ENCODE measurements at places on chromosomes 2 and 18. TPM values are rescaled to one million over a fixed set of nuclear protein-coding genes. Genes with fewer than 3 reads are reported as not detected.

The REG1B gene
- total RNA-seq = not detected

The RNF138 gene
- 24.7 TPM for total RNA-seq

DNA sequence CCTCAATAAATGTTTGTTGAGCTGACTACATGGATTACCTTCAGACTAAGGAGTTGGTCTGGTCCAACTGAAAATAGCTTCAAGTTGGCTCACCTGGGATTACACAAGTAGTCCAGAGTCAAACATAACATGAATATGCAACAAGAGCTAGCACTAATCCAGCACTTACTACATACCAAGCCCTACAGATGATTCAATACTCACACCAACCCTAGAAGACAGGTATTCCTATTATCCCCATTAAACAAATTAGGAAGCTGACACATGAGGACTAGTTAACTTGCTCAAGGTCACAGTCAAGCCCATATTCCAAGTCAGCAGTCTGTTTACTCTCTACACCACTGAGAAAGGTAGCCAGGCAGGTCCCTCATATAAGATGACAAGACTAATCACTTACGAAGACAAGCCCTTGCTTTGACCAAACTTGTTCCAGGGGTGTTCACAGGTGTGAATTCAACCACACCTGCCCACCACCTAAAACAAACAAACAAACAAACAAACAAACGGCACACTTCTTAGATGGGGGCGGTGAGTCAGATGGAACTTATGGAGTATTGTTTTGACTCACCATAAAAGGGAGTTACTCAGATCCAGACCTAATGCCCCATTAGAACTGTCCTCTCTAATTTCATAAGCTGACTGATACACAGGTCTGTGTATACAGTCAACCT, 29.1 kb downstream of the TMEM131 start:
- H3K27ac ChIP-seq = no peak overlapping the region
- no peaks in the 10 kb centered on the region for H3K36me3 ChIP-seq
- H3K4me1 ChIP-seq = peaks cover 17% of the 10 kb centered on the region
- no peaks in the 10 kb centered on the region for H3K27me3 ChIP-seq

- DNase-seq = no peak
- no peak overlapping the region for H3K27ac ChIP-seq
- H3K4me1 ChIP-seq = no peaks in the 10 kb centered on the region
- no peaks in the 10 kb centered on the region for H3K36me3 ChIP-seq
- H3K27me3 ChIP-seq = no peaks in the 10 kb centered on the region
Observed at GRCh38 chr2:84704505-84705244, 176.2 kb downstream of the TRABD2A start.

GRCh38 chr2:241776336-241777169, at the start of gene GAL3ST2:
TSS of gene GAL3ST2 (plus strand) at chr2:241776822. CDS start at chr2:241776956, 134 bp downstream.
- peaks cover 17% of the 10 kb centered on the region for H3K4me1 ChIP-seq
- no peaks in the 10 kb centered on the region for H3K36me3 ChIP-seq
- no peaks in the 10 kb centered on the region for H3K27me3 ChIP-seq

DNA sequence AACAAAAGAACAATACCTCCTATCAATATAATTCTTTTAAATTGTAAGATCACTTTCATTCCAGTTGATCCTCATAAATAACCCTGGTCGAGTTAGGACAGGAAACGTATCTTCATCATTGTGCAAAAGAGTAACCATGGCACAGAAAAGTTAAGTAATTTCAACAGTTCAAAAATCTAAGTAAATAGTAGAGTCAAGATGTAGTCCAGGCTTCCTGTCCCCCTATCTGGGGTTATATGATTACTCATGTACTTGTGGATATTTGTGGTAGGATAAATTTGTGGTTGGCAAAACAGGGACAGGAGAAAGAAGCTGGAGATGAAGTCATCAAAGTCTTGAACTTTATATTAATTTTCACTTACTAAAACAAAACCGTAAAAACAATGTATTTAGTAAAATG, 772.6 kb downstream of the TSN start:
- H3K4me1 ChIP-seq = no peaks in the 10 kb centered on the region
- no peak overlapping the region for H3K27ac ChIP-seq
- no peaks in the 10 kb centered on the region for H3K27me3 ChIP-seq
- no peak overlapping the region for H3K4me3 ChIP-seq

GRCh38 chr2:63840081-63840784, 1.5 kb upstream of the UGP2 start:
- DNase-seq = no peak
- no peaks in the 10 kb centered on the region for H3K27me3 ChIP-seq
- H3K36me3 ChIP-seq = no peaks in the 10 kb centered on the region
- H3K4me1 ChIP-seq = no peaks in the 10 kb centered on the region
- peak overlapping the region; percentile 80 for H3K4me3 ChIP-seq

DNA sequence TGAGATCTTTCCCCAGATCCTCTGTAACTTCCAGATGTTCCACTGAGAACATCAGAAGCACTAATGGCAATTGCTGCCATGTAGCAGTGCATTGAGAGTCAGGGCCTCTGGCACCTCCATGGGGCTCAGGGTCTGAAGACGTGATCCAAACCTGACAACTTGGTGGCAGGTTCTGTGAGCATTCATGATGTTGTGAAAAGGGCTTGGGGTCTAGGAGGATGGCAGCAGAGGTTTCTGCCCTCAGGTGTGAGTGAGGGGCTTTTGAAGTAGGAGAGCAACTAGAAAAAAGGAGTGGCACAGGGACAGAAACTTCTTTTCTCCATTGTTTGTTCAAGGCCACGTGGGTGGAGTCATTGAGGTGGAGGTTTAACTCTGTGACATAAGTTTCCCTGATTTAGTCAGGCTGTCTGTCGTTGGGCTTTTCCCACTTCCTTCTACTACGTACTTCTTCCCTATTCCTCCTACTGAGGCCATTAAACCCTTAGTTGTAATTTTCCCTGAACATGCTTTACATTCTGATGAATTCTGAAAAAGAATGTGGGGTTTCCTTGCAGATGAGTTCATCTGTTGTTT, 13.1 kb downstream of the CFLAR start:
- H3K4me3 ChIP-seq = no peak overlapping the region
- H3K4me1 ChIP-seq = peaks cover 46% of the 10 kb centered on the region
- H3K27me3 ChIP-seq = no peaks in the 10 kb centered on the region
- no peak for DNase-seq

DNA sequence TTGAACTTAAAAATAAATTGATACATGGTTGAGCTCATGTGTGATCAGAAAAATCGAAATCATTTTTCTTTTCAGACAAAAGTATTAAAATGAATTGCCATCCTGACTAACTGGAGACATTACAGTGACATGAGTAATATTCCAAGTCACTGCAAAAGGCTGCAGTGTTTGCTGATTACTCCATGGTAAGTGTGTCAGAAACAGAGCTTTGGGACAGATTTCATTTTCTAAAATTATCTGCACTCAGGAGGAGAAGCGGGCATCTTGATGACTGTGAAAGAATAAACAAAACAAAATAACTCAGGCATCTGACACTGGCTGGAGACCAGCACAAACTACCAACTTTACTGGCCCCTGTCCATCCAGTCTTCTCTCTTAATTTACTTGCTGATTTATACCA, 312.3 kb upstream of the PIK3C3 start:
- no peaks in the 10 kb centered on the region for H3K36me3 ChIP-seq
- no peaks in the 10 kb centered on the region for H3K27me3 ChIP-seq
- no peak for DNase-seq
- H3K27ac ChIP-seq = no peak overlapping the region
- no peak overlapping the region for H3K4me3 ChIP-seq

GRCh38 chr2:141994066-141994465, 136.8 kb downstream of the LRP1B start:
- H3K36me3 ChIP-seq = no peaks in the 10 kb centered on the region
- no peaks in the 10 kb centered on the region for H3K4me1 ChIP-seq
- no peak for DNase-seq

GRCh38 chr18:45562567-45563479, 52.5 kb upstream of the SLC14A2 start:
- no peaks in the 10 kb centered on the region for H3K36me3 ChIP-seq
- no peak overlapping the region for H3K27ac ChIP-seq
- no peaks in the 10 kb centered on the region for H3K27me3 ChIP-seq
- no peaks in the 10 kb centered on the region for H3K4me1 ChIP-seq
- no peak overlapping the region for H3K4me3 ChIP-seq

DNA sequence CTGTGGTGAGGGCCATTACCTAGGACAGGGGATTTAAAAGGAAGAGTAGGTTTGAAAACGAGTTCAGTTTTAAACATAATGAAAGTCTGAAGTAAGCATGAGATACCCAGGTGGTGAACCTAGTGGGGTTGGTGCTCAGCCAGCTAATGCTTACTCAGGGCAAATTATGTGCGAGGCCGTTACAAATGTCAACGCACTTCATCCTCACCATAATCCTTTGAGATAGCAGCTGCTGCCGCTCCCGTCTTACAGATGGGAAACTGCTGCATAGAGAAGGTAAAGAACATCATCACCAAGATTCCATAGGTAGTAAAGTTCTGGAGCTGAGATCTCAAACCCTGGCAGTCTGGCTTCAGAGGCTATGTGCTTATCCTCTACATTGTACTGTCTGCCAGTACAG, 209.0 kb downstream of the DYM start:
- no peaks in the 10 kb centered on the region for H3K27me3 ChIP-seq
- no peak for DNase-seq
- no peaks in the 10 kb centered on the region for H3K36me3 ChIP-seq
- no peak overlapping the region for H3K27ac ChIP-seq

GRCh38 chr18:35041815-35042387, 688 bp downstream of the MAPRE2 start:
- DNase-seq = no peak
- peak overlapping the region; percentile 95 for H3K4me3 ChIP-seq
- H3K27me3 ChIP-seq = no peaks in the 10 kb centered on the region
- H3K4me1 ChIP-seq = peaks cover 36% of the 10 kb centered on the region
- peak overlapping the region; percentile 92 for H3K27ac ChIP-seq
- no peaks in the 10 kb centered on the region for H3K36me3 ChIP-seq

- H3K27ac ChIP-seq = peak overlapping the region; percentile 86
- no peaks in the 10 kb centered on the region for H3K27me3 ChIP-seq
- H3K4me1 ChIP-seq = peaks cover 40% of the 10 kb centered on the region
- H3K4me3 ChIP-seq = peak overlapping the region; percentile 69
- DNase-seq = no peak
Observed at GRCh38 chr2:231781798-231782726, 980 bp upstream of the PDE6D start.

DNA sequence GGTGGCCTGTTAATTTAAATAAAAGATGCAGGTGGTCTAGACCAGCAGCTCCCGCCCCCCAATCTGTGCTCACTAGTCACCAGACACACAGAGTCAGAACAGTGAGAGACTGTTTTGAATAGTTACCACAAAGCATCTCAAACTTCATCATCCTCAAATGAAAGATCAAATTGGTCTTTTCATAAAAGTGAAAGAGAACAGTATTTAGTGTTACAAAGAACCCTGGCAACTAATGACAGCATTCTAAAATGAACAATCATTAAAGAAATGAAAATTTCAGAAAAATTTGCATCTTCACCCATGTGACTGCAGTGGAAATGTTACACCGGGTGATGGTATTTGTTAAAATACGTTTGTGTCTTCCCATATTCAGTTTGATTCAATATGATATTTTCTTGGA, 65.5 kb upstream of the PMAIP1 start:
- no peak overlapping the region for H3K4me3 ChIP-seq
- no peaks in the 10 kb centered on the region for H3K27me3 ChIP-seq
- no peak overlapping the region for H3K27ac ChIP-seq
- H3K36me3 ChIP-seq = no peaks in the 10 kb centered on the region
- DNase-seq = no peak
- H3K4me1 ChIP-seq = no peaks in the 10 kb centered on the region

DNA sequence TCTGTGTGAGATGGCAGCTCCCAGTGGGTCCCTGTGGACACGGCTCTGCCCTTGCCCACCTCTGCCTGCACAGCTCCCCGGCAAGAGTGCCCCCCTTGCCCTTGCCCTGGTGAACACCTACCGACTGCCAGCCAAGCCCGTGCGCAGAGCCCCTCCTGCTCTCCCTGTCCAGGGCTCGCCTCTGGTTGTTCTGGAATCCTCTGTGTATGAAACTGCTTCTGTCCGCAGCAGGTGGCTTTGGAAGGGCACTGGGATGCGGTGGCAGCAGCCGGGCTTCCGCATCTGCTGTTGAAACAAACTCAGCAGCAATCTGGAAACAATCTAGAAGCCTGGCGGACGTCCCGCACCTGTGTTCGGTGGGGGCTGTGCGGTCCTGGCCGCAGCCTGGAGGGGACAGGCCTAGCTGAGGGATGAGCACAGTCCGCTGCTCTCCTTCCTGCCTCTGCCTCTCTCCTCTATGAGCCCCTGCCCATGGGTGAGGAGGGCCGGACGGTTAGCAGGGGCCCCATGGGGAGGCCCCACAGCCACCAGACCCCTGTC, 34.0 kb upstream of the KLF11 start:
- H3K27ac ChIP-seq = peak overlapping the region; percentile 80
- H3K27me3 ChIP-seq = no peaks in the 10 kb centered on the region
- DNase-seq = no peak
- peak overlapping the region; percentile 12 for H3K4me3 ChIP-seq
- H3K4me1 ChIP-seq = peaks cover 31% of the 10 kb centered on the region

DNA sequence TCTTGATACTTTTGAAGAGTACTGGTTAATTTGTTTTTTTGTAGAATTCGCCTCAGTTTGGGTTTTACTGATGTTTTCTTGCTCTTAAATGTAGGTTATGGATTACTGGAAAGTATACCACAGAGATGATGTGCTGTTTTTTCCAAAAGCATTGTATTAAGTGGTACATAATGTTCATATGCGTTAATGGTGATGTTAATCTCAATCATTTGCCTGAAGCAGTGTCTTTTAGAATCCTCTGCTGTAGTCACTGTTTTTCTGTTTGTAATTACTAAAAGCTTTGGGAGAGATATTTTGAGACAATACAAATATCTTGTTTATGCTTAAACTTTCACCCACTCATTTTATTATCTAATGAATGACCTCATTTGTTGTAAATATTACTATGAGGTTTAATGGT, 163.4 kb upstream of the LRP1B start:
- H3K27ac ChIP-seq = no peak overlapping the region
- H3K4me1 ChIP-seq = no peaks in the 10 kb centered on the region
- no peak for DNase-seq
- H3K27me3 ChIP-seq = no peaks in the 10 kb centered on the region

GRCh38 chr18:24103320-24104021, 35.4 kb upstream of the CABYR start:
- no peak overlapping the region for H3K4me3 ChIP-seq
- H3K4me1 ChIP-seq = peaks cover 2% of the 10 kb centered on the region
- no peaks in the 10 kb centered on the region for H3K27me3 ChIP-seq
- no peak overlapping the region for H3K27ac ChIP-seq
- no peak for DNase-seq

DNA sequence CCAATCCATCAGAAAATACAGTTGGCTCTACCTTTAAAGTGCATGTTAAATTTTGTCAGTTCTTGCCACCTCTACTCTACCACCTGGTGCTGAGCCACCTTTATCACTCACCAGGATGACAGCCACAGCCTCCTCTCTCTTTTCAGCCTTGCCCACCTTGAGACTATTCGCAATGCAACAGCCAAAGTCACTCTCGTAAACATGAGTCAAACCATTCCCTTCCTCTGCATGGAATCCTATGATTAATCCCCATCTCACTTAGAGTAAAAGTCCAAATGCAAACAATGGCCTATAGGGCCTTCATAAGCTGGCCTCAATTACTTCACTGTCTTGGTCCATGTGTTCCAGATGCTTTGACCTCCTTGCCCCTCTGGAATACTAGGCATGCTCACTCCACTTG, 5.8 kb upstream of the OSBPL6 start:
- H3K36me3 ChIP-seq = no peaks in the 10 kb centered on the region
- no peaks in the 10 kb centered on the region for H3K27me3 ChIP-seq
- DNase-seq = no peak
- no peaks in the 10 kb centered on the region for H3K4me1 ChIP-seq
- no peak overlapping the region for H3K27ac ChIP-seq

GRCh38 chr18:6921571-6921970, 192.1 kb downstream of the ARHGAP28 start:
- H3K27me3 ChIP-seq = no peaks in the 10 kb centered on the region
- DNase-seq = no peak
- no peak overlapping the region for H3K4me3 ChIP-seq
- no peaks in the 10 kb centered on the region for H3K4me1 ChIP-seq
- H3K27ac ChIP-seq = no peak overlapping the region

- no peaks in the 10 kb centered on the region for H3K36me3 ChIP-seq
- no peak overlapping the region for H3K27ac ChIP-seq
- no peak for DNase-seq
Observed at GRCh38 chr2:121856360-121856759, 100.9 kb downstream of the TSN start.
